ENCODE measurements at places on chromosomes 1 and 21.

- no peak for DNase-seq
These were observed 135.7 kb upstream of the KRTAP19-8 start for GRCh38 chr21:31173881-31174555.

DNA sequence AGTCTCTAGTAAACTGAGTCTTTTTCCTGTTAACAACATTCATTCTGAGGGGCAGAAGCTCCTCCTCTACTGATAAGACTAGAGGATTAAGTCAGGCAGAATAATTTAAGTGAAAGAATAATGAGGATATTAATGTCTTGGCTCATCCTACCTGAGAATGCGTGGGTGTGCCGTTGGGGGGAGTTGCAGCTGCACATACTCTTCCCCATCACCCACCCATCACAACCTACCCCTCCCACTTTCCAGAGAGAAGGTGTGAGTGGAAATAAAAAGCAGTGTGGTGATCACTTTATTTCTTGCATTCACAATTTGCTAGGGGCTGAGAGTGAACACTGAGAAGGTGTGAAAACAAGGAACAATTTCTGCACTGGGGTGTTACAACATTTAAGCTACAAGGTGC lies 146.8 kb upstream of the MAGI3 start:
- no peak for DNase-seq

GRCh38 chr1:246329900-246330299 lies 177.2 kb downstream of the SMYD3 start:
- DNase-seq: no peak

- DNase-seq: no peak
These were observed 8.7 kb upstream of the ADCY10 start for GRCh38 chr1:167922611-167923074.

- DNase-seq: peak; percentile 97
These were observed 82.8 kb upstream of the BMP8A start for GRCh38 chr1:39408641-39409054.

DNA sequence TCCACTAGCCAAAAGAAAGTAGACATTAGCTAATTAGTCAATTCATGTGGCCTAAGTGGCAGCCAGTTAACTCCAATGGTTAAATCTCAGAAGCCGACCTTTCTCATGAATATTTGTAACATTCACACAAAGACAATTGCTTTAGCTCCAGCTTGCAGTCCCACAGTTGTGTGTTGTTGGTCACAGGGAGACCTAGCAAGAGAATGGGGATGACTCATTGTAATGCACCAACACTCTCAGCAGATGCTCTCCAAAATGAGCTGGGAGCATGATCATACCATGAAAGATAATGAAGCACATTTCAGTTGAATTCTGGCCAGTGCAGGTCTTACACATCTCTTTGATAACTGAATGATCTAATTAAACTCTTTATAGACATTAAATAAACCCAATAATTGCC lies 160.4 kb downstream of the HLX start:
- DNase-seq: no peak

- no peak for DNase-seq
These were observed 28.7 kb downstream of the WNT2B start for GRCh38 chr1:112537456-112537855.

DNA sequence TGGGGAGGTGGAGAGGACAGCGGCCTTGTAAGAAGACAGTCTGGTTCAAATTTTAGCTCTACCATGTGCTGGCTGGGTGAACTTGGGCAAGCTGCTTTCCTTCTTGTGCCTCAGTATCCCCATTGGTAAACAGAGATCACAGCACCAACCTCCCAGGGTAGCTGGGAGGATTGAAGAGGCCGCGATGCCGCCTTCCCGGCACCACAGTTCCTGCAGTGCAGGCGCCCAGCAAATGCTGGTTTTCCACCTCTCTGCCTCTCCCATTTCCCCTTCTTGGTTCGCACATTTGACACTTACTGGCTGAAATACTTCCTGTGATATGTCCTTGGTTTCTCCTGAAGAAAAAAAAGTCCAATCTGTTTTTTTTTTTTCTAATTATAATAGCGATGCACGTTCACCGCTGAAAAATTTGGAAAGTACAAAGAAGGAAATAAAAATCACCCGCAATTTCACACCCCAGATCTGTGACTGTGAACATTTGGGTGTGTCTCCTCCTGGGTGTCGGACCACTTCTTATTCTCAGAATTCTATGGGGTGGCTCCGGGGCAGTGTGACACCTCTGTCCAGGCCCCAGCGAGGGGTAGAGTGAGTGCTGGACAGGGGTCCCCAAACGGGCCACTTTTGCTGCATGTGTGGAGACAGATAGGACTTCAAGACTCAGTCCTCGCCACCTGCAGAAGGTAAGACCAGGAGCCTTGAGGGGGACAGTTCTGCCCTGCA lies 73.1 kb downstream of the RUNX3 start:
- no peak for DNase-seq

DNA sequence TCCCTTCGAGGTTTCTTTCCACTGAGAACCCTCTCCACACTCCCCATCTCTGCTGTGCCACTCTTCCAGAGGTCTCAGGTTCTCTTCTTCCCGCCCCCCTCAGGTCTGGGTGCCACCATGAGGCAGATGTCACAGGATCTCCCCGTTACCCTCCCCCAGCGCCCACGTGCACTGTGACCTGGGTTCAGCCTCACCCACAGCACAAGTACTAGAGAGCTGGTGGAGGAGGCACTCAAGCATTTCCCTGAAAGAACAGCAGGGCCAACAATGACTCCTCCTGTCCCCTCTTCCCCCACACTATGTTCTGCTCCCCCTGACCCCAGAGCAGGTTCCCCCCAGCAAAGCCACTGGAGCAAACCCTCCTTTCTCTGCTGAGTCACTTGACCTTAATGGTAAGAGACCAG lies 14.3 kb downstream of the PLEKHA6 start:
- DNase-seq: no peak

DNA sequence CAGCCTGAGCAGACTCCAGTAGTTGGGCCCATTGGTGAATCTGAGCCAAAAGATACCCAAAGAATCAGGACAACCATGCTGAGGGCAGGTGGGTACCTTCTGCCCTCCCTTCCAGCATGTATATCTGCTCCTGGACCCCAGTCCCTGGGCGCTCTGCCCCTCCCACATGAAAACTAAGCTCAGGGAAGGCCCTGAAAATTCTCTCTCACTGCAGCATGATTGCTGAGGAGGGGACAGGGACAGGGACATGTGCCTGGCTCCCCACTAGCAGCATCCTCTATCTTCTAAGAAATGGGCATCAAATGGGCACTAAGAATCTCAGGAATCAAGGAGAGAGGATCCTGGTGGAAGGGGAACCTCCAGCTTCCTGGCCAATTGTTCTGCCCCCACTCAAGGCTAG lies 446.0 kb downstream of the MATN1 start:
- no peak for DNase-seq

DNA sequence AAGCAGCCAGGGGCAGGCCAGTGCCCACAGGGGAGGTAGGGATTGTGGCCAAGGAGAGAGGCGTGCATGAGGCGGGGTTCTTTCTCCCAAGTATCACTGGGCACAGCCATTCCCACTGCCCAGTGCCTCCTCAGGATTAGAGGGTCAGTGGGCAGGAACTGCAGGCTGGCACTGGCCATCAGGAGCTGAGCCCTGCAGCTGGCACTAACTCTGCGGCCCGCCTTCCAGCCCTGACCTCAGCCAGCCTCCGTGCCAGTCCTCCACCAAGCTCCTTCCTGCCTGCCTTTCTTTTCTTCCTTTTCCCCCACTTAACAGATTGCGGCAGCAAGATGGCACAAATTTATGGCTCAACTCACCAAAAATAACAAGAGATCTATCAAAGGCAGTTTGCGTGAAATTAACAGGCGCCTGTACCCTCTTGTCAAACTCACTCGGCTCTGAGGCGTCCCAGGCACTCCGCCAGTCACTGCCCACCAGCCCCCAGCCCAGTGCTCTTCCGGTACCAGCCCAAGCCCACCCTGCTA lies 11.1 kb downstream of the ADGRB2 start:
- no peak for DNase-seq

GRCh38 chr1:236027104-236027503 lies 37.8 kb downstream of the NID1 start:
- DNase-seq: no peak

DNA sequence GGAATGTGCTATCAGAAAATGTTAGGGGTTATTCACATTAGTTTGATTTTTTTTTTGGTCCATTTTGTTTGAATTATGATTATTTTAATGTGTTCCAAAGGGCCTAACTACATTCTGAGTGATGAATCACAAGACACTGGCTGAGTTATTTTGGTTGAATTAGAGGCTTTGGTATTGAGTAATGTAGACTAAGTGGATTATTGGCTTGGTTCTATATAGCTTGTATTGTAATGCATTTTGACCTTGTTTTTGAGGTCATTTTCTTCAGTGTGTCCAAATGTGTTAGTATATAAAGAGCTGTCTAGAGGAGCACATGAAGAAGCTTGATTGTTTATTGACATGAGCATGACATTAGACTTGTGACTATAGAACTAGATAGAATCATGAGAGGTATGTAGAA lies 3.4 kb downstream of the ZNF326 start:
- DNase-seq: no peak

DNA sequence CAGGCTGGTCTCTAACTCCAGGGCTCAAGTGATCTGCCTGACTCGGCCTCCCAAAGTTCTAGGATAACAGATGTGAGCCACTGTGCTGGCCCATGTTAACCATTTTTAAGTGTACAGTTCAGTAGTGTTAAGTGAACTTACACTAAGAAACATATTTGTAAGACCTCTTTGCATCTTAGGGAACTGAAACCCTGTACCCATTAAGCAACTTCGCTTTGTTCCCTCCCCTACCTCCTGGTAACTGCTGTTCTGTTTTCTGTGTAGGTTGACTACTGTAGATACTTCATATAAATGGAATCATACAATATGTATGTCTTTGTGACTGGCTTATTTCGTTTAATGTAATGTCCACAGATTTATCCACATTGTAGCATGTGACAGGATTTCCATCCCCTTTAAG lies 11.0 kb downstream of the NUDC start:
- no peak for DNase-seq

DNA sequence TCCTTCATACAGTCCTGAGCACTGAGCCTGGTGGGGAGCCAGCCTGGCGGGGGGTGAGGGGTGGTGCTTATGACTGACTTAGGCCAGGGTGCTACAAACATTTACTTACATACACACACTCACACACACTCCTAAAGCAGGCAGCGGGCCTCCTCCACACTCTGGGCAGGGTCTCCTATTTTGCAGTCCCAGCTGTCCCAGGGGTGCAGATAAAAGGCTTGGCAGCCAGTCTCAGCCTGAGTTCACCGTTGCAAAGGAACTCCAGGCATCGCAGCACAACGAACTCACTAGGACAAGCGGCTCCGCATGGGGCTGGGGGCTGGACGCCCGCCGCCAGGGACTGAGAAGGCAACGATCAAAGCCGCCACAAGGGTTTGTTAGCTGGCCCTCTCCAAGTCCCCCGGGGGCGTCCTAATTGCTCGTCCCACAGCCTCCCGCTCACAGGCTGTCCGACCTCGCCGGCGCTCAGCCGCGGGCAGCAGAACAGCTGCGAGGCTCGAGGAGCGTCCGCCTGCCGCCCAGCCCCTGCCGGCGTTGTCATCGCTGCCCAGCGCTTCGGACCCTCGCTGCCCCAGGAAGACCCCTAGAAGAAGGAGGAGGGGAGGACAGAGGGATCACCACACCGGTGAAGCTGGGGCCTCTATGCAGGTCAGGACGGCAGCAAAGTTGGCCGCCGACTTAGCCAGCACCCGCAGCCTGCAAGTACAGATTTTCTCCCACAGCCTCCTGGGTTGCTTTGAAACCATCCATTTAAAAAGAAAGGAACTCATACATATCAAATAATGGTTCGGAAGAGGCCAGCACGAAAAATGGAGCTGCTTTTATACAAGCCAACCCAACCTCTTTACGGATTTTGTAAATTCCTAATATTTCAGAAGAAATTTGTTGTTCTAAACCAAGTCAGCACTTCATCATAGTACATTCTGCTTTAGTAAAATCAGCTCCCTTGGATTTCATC lies 6.2 kb downstream of the BARHL2 start:
- no peak for DNase-seq

DNA sequence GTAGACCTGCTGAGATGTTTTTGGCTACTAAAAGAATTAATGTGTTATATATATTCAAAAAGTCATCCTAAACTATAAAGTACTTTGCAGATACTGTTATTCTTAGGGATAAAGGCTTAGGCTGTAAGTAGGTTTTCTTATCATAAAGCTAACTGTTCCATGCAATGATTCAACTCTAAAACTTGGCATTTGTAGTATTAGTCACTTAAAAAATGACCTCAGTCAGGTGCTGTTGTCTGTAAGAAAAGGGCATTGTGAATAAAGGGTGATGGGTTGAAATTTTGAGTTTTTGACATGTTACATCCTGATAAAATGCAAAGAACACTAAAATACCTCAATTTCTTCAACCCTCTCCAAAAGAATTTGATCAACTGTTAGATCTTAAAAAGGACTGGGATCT lies 32.9 kb downstream of the ADCY10 start:
- DNase-seq: no peak

DNA sequence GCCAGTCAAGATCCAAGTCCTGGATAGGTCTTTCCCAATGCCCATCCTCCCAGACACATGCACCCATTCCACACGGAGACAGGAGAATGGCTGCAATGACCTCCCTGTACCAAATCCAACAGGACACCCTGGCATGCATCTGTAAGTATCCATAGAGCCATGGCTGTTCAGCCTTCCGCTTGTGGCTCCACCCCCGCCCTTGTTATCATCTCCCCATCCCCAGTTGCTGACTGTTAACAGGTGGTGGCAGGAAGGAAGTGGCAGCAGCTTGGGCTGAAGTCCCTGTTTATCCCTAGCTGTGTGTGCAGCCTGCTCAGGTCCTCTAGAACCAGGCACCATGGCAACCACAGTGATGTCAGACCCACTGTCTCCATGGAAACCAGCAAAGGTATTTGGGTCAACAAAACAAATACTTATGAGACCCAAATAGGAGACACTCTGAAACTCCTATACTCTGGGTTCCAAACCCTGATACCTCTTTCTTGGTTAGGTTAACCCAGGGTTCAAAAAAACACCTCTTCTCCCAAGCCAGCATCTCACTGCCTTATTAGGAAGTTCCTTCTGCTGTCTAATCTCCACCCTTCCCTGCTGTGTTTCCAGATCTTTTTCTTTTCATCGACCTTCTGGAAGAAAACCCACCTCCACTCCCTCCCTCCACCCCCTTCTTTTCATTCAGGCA lies 721 bp downstream of the PBXIP1 start:
- peak; percentile 80 for DNase-seq

Data from hepatic stellate cell (primary cell).